ENCODE measurements at places on chromosomes 7 and 10.

GRCh38 chr10:21919117-21919516 is 84.4 kb downstream of the DNAJC1 start:
- DNase-seq: no peak

GRCh38 chr10:123039632-123039930 is 30.8 kb downstream of the ACADSB start:
- no peak for DNase-seq

DNA sequence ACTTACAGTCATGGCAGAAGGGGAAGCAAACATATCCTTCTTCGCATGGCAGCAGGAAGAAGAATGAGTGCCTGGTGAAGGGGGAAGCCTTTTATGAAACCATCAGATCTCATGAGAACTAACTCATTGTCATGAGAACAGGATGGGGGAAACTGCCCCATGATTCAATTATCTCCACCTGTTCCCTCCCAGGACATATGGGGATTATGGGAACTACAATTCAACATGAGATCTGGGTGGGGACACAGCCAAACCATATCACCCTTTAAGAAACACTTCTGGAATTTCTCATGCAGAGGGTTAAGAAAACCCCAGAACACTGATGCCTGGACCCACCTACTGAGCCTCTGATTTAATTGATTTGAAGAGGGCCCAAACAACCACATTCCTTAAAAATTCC is 63.3 kb upstream of the DNAJB12 start:
- DNase-seq: no peak

GRCh38 chr10:2030046-2030445 is 292.7 kb upstream of the ADARB2 start:
- no peak for DNase-seq

DNA sequence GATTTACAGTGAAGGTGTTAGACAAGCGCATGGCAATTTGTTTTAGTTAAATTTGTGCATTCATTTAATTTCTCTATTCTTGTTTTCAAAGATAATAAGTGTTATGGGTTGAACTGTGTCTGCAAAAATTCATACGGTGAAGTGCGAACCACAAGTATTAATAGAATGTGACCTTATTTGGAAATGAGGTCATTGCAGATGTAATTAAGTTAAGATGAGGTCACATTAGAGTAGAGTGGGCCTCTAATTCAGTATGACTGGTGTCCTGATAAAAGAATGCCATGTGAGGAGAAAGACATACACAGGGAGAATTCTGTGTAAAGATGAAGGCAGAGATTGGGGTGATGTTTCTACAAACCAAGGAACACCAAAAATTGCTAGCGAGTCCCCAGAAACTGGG is 158.8 kb upstream of the SEMA3E start:
- no peak for DNase-seq

- DNase-seq: no peak
Observed at GRCh38 chr7:74325210-74325565, 36.0 kb downstream of the CLIP2 start.

- no peak for DNase-seq
Observed at GRCh38 chr7:66689081-66689480, 51.5 kb upstream of the RABGEF1 start.

GRCh38 chr7:125084196-125084595 is 154.6 kb upstream of the POT1 start:
- no peak for DNase-seq

DNA sequence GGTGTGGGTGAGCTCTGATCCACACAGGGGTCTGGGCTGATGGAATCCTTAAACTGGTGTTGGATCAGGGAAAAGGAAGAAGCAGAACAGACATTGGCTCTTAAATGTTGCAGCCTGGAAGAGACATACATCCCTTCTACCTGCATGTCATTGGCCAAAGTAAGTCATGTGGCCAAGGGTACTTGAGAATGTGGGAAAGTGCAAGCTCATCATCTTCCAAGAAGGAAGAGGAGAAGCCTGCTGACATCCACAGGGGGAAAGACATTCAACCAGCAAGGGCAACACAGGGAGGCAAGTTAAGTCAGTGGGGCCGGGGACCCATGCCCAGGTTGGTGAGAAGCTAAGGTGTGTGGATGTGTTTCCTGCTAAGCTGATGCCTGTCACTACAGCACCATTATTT is 272.8 kb upstream of the MKI67 start:
- no peak for DNase-seq

DNA sequence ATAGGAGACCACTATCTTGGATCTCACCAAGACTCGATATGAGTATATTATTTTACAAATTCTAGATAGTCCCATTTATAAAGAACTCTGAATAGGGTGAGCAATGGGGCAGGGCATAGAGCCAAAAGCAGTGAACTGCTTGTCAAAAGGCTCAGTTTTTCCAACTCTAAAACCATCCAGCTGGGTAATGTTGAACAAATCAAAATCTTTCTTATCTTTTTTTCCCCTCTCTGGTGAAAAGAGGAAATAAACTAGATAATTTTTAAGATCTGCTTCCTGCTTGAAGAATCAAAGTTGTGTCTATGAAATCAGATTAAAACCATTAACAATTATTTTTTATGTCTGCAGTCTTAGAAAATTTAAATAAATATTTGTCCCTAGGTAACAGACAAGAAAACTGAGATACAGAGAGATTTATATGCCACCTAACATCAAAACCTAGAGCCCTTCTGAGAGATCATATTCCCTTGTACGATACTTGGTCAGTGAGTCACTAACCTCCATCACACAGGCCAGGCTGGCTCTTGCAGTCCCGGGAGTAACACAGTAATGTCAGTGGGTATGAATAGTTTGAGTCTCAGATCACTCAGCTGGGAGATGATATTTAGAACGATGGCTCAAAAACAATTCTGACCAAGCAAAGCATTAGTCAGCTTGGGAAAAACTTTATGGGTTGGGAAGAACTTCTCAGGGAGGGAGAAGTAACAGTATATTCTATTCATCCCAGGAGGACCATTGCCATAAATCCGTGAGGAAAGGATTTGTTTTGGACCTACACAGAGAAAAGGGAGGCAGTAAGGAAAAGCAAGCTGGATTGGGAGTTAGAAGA is 178.8 kb downstream of the REEP3 start:
- peak; percentile 75 for DNase-seq

GRCh38 chr10:132310701-132311337 is 3.1 kb upstream of the STK32C start:
- no peak for DNase-seq

- DNase-seq: no peak
Observed at GRCh38 chr7:64882341-64883112, 20.5 kb upstream of the ZNF273 start.

- no peak for DNase-seq
Observed at GRCh38 chr7:115113776-115114175, 191.9 kb downstream of the MDFIC start.

GRCh38 chr10:114103284-114103683 is 59.6 kb downstream of the ADRB1 start:
- DNase-seq: peak; percentile 42

GRCh38 chr7:24898691-24899090 is 81.3 kb downstream of the OSBPL3 start:
- no peak for DNase-seq

DNA sequence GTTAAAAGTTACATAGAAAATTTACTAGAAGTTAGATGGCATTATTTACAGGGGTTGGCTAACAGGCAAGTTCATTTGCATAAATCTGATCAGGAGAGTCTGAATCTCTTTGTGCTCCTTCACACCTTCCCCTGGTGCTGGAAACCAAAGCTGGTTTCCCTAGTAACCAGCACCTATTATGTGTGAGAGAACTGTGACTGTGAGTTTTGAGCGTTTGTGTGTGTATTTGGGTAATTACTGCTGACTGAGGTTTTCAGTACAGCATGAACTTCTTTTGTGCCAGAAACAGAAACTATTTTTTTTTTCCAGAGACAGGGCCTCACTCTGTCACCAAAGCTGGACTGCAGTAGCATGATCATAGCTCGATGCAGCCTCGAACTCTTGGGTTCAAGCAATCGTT is 10.3 kb upstream of the IFIT1B start:
- DNase-seq: no peak

- DNase-seq: no peak
Observed at GRCh38 chr10:125008689-125009638, 67.0 kb downstream of the ZRANB1 start.

GRCh38 chr10:124179308-124180043 is 86.1 kb upstream of the CHST15 start:
- DNase-seq: no peak

- no peak for DNase-seq
Observed at GRCh38 chr10:21496343-21497176, 28.9 kb downstream of the SKIDA1 start.

- peak; percentile 34 for DNase-seq
Observed at GRCh38 chr10:96833220-96834001, 1.3 kb downstream of the LCOR start.

DNA sequence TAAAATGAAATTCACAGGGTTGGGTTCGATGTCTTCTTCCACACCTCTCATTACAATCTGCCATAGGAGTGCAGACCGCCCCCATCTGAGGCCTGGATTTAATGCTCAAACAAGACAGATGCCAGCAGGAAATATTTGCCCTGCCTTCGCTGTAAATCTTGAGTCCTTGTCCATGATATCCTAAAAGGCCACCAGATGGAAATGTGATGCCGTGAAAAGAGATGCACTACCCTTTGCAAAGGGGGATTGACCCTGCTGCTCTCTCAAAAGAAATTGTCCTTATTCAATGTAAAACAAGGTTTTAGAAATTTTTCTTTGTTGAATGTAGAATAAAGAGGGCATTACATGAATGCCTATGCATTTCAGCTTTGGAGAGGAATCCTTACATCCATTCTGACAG is 37.5 kb downstream of the AGAP4 start:
- DNase-seq: no peak

GRCh38 chr7:142152076-142152475 is 40.6 kb downstream of the MGAM2 start:
- DNase-seq: no peak

DNA sequence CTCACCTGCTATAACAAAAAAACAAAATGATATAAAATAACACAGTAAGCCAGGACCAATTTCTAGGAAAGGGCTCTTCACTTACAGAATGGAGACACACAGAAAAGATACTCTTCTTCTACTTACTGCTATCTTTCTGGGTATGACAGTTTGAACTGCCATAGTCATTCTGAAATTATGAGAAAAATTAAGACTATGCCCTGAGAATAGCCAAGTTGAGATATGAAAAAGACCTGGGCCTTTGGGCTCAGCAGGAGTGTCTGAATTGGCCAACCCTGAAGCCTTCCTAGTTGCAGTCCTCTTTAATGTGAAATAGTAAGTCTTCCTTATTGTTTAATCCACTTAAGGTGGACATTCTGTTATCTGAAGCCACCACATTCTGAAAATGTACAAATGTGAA is 519.5 kb downstream of the GRID1 start:
- DNase-seq: no peak

- DNase-seq: no peak
Observed at GRCh38 chr10:77463967-77464745, 173.5 kb downstream of the KCNMA1 start.

- DNase-seq: no peak
Observed at GRCh38 chr7:40879941-40880543, 745.2 kb downstream of the SUGCT start.

GRCh38 chr10:111478651-111479050 is 401.8 kb downstream of the ADRA2A start:
- no peak for DNase-seq

GRCh38 chr10:62818426-62819011 is 2.4 kb upstream of the EGR2 start:
- DNase-seq: peak; percentile 63

- DNase-seq: no peak
Observed at GRCh38 chr7:49091089-49091488, 166.7 kb downstream of the CDC14C start.

DNA sequence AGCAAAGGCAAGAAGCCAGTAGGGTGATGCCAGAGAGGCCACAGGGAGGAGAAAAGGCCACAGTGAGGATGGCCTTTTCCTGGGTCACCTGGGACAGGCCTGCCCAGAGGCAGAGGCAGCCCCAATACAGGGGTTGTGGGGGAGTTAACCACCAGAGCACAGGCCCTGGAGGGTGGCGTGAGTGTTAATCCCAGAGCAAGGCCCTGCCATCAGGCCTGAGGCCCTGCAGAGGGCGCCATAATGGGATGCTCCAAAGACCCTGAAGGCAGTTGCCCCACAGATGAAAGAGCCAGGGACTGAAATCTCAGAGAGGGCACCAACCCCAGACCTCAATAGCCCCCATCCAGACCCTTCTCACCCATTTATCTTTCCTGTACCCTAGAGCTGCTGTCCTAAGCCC is 23.9 kb downstream of the SLC13A4 start:
- DNase-seq: no peak

- DNase-seq: no peak
Observed at GRCh38 chr7:55191926-55192692, 173.0 kb upstream of the LANCL2 start.

DNA sequence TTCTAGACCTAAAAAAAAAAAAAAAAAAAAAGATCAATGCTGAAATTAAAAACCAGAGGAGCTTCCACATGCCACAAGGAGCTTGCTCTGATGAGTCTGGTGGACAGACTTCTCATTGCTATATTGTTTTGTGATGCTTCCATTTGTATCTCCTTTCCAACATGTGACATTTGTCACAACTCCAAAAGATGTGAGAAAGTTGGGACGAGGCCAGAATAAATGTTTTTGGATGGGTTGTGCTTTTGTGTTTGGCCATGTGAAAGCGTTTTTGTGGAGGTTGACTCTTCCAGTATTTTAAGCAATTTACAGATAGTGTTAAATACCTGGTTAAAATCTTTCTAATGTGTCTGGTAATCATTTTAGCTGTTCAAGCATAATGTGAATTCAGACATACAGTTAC is 280.1 kb downstream of the SKAP2 start:
- DNase-seq: no peak

- no peak for DNase-seq
Observed at GRCh38 chr7:80284855-80285254, 150.2 kb downstream of the GNAI1 start.

DNA sequence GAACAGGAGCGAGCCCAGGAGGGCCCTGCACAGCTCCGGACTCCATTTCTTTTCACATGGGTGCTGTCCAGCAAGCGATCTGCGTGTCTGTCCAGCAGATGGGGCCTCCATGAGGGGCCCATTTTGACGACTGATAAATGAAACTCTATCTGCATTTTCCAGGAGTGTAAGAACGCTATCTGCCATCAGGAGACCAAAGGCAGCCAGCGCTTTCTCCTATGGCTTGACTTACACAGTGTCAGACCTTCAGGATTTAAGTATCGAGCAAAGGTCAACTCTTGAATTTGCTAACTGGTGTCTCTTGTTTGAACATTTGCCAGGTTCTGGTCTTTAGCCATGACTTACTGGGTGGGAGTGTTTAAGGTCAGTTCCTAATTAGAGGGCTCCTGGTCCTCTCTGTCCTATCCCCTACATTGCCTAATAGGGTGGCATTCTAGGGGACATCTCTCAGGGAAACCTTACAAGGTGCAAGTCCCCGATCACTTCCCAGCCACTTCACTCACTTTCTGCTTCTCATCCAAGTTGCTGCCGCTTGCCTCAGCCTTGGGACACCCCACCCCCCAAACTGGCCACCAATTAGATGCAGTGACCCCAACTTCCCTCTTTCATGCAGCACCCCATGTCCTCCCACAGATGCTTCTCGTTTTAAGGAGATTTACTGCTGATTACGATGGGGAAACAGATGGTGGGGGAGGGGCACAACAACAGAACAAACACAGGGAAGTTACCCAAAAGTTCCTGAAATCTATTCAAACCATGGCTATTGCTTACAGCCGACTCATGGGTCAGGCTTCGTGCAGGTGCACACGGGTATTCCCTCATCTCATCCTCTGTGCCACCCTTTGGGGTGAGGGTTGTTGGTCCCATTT is 20.0 kb downstream of the VSIR start:
- peak; percentile 98 for DNase-seq
